Chondrocyte (in vitro differentiated cells): ENCODE measurements at places on chromosomes 2 and 18. TPM values are rescaled to one million over a fixed set of nuclear protein-coding genes. Genes with fewer than 3 reads are reported as not detected.
A peak's percentile ranks its signal among the peaks of the same experiment; 100 is the strongest.

DNA sequence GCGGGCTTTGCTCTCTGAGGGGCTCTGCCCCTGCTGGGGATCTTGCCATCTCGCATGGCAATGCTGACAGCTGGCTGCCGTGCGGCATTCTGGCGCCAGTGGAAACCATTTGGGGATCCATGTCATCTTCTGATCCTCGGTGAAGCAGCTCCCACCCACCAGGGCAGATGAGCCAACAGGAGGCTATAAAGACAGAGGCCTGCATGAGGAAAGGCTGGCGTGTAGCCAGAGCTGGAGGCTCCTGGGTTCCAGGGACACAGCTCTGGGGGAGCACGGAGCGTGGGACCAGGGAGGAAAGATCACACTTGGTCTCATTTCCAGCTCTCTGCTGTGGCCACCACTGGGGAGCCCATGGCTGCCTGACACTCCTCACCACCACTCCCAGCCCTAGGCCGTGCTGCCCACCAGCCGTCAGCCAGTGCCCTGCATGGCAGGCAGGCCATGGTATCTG, 145.8 kb downstream of the ZFP36L2 start:
- DNase-seq = peak; percentile 90

DNA sequence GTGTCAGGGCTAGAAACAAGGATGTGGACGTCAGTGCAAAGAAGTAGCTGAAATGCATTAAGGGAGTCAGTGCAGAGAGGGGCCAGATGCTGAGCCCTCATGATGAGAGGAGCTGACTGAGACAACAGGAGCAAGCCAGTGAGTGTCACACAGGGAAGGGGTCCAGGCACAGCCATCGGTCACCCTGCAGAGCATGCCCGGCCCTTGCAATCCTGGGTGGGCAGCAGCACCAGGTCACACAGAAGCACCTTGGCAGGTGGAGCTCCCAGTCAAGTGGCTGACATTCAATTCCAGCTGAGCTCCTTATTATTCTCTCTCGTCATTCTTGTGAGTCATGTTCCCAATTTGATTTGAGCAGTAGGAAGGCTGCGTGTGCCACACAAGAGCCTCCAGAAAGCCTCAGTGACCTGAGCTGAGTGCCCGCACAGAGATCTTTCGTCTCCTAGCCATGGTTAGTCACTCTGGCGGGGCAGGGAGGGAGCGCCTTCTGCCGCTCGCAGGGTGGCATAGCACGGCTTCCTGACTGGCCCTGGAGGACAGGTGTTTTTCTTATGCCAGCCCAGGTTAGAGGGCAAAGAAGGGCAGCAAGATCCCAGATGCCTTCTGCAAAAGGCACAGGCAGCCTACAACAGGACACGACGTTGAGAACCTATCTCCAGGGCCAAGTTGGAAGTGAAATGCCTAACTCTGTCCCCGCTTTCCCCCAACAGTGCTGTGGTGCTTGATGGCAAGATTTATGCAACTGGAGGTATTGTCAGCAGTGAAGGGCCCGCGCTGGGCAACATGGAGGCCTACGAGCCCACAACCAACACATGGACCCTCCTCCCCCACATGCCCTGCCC, 220.9 kb downstream of the ATAD2B start:
- no peak for DNase-seq

- DNase-seq = no peak
Observed at GRCh38 chr2:191304939-191305875, 60.0 kb downstream of the MYO1B start.

GRCh38 chr2:33441235-33441810, 35.1 kb upstream of the RASGRP3 start:
- DNase-seq = no peak

GRCh38 chr2:199495147-199495546, 37.4 kb upstream of the SATB2 start:
- DNase-seq = no peak

GRCh38 chr18:46705521-46705920, 48.5 kb upstream of the LOXHD1 start:
- DNase-seq = no peak

TMEM163 gene
- 0.07 TPM in 1 of 3 replicates, not detected in the others for total RNA-seq

PARD3B gene
- 24.3 to 39.6 TPM (median 24.9 TPM) in 3 replicates for total RNA-seq
